ENCODE measurements at places on chromosomes 1 and 21.

GRCh38 chr1:31041529-31041928 lies 24.0 kb downstream of the PUM1 start:
- DNase-seq, result no peak

GRCh38 chr1:248793592-248793991 lies 32.1 kb downstream of the SH3BP5L start:
- no peak for DNase-seq

- DNase-seq, result no peak
These were observed 1.3 kb upstream of the IL19 start for GRCh38 chr1:206769304-206769731.

DNA sequence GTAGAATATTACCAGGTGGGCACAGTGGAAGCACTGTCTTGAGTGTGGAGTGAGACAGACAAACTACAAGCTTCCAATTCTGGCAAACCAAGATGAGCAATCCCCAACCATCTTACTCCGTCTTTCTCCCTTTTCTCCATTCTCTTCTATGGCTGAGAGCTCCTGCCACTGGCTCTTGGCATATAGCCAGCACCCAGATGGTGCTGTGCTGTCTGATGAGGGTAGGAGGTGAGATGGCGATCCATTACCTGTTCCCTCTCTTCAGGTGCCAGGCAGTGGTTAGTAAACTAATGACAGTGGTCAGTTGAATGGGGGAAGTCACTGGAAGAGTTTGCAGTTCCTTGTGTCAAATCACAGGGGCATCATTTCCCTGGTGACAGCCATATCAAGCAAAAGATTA lies 108.4 kb downstream of the FNBP1L start:
- DNase-seq, result no peak

DNA sequence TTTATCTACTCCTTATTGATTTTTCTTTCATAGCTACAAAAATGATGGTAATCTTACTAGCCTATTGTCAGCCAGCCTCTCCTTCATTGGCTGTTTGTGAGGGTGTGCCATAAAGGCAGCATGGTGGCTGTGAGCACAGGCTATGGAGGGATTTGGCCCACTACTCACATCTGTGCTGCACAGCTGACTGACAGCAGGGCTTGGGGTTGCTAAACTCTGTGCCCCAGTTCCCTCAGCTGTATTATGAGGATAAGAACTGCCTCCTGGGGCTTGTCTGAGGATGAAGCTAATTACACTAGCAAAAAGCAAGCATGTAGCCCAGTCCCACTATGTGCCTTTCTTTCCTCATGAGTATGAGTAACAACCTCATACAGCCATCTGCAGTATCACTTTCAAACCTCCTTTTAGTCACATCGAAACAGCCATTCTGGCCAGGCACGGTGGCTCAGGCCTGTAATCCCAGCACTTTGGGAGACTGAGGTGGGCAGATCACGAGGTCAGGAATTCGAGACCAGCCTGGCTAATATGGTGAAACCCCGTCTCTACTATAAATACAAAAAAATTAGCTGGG lies 66.2 kb downstream of the COQ8A start:
- no peak for DNase-seq

DNA sequence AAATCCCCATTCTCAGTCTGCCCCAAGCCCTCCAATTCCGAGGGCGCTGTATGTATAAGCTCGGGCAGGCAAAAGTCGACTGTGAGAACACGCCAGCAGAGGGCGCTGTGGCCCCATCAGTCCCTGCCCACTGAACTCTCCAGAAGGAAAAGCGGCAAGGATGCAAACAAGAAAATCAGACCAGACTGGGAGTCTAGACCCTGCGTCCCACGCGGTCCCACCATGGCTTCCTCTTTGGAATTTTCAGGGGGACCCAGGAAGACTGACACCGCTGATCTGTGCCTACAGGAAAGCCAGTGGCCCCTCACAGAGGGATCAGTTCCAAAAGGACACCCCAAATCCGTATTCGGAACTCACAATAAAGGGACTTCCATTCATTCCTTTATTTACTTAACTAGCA lies 19.5 kb downstream of the TEX35 start:
- peak; percentile 72 for DNase-seq

DNA sequence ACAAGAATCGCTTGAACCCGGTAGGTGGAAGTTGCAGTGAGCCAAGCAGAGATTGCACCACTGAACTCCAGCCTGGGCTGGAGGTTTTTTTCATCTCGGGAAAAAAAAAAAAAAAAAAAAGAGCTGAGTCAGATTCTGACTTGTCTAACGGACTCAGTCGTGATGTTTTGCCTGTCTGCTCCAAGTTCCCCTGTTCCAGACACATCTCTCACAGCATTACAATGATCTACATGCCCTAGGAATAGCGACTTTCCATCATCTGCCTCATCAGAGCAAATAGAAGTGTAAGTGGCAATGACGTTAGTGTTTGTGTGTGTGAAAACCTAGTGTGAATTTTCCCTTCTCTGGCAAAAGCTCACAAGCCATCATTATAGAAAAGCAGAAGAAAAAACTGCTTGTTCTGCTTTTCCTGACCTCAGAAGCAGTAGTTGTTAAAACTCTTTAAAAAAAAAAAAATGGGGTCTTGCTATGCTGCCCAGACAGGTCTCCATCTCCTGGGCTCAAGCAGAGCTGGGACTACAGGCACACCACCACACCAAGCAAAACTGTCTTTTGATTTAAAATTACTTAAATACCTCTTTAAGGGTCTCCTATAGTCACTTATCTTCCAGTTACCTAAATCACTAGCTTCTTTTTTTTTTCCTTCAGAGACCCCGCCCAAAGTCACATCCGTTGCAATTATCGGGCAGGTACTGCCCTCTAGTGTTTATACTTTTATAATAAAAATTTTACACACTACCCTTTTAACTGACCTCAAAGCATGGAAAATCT lies 37.3 kb downstream of the PLEKHO1 start:
- peak; percentile 53 for DNase-seq

DNA sequence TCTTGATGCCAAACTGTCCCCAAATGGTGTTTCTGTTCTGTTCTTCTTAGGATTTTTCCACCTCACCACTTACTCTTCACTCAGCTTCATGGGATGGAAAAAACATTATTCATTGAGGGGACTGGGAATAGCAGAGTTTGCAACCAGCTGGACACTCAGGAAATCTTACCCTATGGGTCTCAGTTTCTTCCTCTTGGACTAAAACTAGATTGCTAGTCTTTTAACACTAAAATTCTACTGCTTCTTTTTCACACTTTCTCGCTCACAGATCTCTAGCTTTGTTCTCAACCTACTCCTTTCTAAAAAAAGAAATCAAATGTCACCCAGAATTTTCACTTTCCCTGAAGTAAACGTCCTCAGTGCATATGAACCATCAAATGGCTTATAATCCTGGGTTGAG lies 4.8 kb downstream of the KMO start:
- DNase-seq, result no peak

GRCh38 chr1:184497959-184498723 lies 111.3 kb downstream of the C1orf21 start:
- no peak for DNase-seq

- no peak for DNase-seq
These were observed 48.0 kb downstream of the MRPL37 start for GRCh38 chr1:54247863-54248515.

- no peak for DNase-seq
These were observed 84.9 kb upstream of the ARHGEF16 start for GRCh38 chr1:3369446-3370076.

GRCh38 chr1:160103658-160104408 lies 5.4 kb upstream of the IGSF8 start:
- no peak for DNase-seq

GRCh38 chr1:190754666-190755065 lies 277.0 kb upstream of the BRINP3 start:
- DNase-seq, result peak; percentile 6

- DNase-seq, result no peak
These were observed 7.6 kb upstream of the CPT2 start for GRCh38 chr1:53189061-53189460.

DNA sequence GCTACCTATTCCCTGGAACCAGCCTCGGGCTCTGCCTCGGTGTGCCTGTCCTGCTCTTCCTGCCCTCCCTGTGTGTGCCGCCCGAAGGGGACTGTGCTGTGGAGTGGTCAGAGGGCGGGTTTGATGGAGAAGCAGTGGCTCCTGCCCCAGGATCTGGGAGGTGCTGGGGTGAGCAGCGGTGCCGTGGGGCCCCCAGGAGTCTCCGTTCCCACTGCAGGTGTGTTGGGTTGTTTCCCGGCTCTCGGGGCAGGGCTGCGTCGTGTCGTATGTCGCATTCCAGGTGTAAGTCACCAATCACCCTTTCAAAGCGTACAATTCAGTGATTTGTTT lies 32.6 kb upstream of the TTC34 start:
- no peak for DNase-seq

GRCh38 chr21:18646116-18646515 lies 242.5 kb upstream of the TMPRSS15 start:
- DNase-seq, result no peak

- DNase-seq, result no peak
These were observed 6.8 kb downstream of the PKNOX1 start for GRCh38 chr21:42981214-42981523.

- DNase-seq, result no peak
These were observed 19.5 kb downstream of the RHOU start for GRCh38 chr1:228754646-228755268.

DNA sequence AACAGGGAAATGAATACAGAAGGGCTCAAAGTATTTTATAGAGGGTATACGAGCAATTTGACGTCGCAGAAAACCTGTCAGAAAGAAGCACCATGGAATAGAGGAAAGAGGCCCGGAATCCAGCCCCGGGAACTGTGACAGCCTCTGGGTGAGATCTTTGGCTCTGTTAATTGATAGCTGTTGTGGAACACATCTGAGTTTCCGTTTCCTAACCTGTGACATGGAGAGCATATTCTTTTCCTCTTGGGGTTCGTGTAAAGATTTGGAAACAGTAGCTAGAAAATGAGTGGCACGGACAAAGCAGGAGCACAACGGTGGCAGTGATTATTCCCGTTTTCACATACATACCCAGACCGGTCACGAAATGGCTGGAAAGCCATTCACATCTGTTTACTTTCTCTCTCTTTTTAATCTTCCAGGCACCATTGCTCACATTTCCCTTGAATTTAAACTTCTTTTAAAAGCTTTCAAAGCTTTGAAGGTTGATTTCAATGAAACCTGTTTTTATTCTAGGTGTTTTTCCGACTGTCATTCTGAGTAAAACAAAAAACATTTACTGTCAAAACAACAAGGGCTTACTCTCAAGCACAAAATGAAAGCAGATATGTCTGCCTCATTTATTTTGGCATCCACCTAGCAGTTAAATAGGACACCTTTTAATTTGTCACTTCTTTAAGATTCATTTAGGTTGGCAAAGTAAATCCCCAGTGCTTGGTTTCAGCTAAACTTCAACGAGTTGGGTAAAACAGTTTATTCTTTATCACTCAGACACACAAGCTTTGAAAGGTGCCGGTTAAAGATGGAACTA lies 26.7 kb upstream of the C8B start:
- no peak for DNase-seq

GRCh38 chr1:155245163-155245524 lies 10.1 kb downstream of the ENTREP3 start:
- DNase-seq, result no peak

- DNase-seq, result no peak
These were observed 122.4 kb downstream of the MAST2 start for GRCh38 chr1:45925728-45926287.

- no peak for DNase-seq
These were observed 24.8 kb upstream of the SLFNL1 start for GRCh38 chr1:41046347-41046775.

- peak; percentile 72 for DNase-seq
These were observed at the start of gene DNALI1 for GRCh38 chr1:37556712-37557196. TSS of gene DNALI1 (plus strand) at chr1:37556940. CDS start at chr1:37556995, 55 bp downstream.

DNA sequence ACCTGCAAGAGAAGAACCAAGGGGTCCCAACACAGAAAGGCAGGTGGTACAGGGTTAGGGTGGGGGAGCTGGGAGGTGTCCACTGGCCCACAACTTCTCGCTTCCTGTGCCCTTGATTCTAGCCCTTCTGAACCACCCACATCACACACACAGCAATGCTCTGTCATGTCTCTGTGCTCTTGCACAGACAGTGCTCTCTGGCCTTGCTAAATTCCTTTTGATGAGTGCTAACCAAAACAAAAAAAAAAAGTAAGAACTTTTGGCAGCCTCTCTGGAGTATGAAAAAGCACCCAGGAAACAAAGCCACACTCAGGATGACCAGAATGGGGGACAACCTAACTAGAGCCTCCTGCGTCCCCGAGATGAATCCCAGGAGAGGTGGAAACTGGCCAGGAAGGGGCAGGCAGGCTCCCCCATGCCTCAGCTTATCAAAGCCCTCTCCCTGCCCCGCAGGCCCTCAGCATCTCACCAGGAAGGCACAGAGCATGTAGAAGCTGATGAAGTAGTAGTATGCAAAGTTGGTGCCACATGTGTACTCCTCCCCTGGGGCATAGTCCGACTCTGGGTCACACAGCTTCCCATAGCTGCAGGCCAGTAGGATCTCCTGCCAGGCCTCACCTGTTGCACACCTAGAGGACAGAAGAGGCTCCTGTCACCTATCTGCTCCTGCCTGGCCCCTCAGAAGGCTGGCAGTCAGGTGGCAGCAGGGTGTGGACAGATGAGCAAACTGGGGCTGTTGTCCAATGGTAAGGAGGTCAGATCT lies 27.2 kb upstream of the KIF21B start:
- DNase-seq, result peak; percentile 15

DNA sequence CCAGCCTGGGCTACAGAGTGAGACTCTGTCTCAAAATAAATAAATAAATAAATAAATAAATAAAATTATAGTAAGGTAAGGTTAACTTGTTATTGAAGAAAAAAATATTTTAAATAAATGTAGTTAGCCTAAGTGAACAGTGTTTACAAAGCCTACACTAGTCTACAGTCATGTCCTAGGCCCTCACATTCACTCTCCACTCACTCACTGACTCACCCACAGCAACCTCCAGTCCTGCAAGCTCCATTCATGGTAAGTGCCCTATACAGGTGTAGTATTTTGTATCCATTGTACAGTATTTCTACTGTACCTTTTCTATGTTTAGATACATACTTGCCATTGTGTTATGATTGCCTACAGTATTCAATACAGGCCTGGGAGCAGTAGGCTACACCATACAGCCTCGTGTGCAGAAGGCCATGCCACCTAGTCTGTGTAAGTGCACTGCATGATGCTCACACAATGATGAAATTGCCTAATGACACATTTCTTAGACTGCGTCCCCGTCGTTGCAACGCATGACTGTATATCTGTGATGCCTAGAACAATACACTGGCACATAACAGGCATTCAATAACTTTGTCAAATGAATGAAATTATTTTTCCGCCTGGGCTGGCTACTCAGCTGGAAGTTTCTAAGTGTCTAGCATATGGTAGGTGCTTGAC lies 14.8 kb downstream of the KCNN3 start:
- DNase-seq, result no peak

GRCh38 chr1:206447792-206448191 lies 22.5 kb upstream of the IKBKE start:
- DNase-seq, result no peak

DNA sequence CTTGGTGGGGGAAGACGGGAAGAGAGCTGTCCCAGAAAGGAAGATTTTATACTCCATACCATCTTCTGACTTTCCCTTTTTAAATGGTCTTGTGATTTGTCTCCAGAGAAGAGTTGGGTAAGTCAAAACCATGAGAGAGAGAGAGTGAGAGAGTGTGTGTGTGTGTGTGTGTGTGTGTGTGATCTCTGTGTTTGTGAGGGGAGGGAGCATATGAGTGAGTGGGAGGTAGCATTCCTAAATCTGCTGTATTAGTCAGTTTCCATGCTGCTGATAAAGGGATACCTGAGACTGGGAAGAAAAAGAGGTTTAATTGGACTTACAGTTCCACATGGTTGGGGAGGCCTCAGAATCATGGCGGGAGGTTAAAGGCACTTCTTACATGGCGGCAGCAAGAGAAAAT lies 102.0 kb upstream of the VANGL1 start:
- no peak for DNase-seq

Measured in HCEC 1CT (cell line).